Nephron progenitor cell (in vitro differentiated cells): ENCODE measurements at places on chromosomes 1 and 21.

- no peak for DNase-seq
Observed at GRCh38 chr1:218942431-218942830, 231.2 kb upstream of the LYPLAL1 start.

- DNase-seq: no peak
Observed at GRCh38 chr21:19565587-19565986, 1162.0 kb upstream of the TMPRSS15 start.

GRCh38 chr1:27341525-27342252 is at the start of gene SYTL1:
Gene SYTL1 (plus strand): TSS chr1:27342022. CDS start chr1:27345335, 3,313 bp downstream.
- peak; percentile 55 for DNase-seq

- no peak for DNase-seq
Observed at GRCh38 chr1:157487096-157487495, 65.2 kb downstream of the FCRL5 start.

GRCh38 chr1:239061770-239062169 is 324.6 kb upstream of the CHRM3 start:
- no peak for DNase-seq

GRCh38 chr21:33510826-33511225 is 19.3 kb upstream of the DNAJC28 start:
- DNase-seq: no peak

GRCh38 chr1:99659755-99660210 is 13.9 kb downstream of the PALMD start:
- no peak for DNase-seq

DNA sequence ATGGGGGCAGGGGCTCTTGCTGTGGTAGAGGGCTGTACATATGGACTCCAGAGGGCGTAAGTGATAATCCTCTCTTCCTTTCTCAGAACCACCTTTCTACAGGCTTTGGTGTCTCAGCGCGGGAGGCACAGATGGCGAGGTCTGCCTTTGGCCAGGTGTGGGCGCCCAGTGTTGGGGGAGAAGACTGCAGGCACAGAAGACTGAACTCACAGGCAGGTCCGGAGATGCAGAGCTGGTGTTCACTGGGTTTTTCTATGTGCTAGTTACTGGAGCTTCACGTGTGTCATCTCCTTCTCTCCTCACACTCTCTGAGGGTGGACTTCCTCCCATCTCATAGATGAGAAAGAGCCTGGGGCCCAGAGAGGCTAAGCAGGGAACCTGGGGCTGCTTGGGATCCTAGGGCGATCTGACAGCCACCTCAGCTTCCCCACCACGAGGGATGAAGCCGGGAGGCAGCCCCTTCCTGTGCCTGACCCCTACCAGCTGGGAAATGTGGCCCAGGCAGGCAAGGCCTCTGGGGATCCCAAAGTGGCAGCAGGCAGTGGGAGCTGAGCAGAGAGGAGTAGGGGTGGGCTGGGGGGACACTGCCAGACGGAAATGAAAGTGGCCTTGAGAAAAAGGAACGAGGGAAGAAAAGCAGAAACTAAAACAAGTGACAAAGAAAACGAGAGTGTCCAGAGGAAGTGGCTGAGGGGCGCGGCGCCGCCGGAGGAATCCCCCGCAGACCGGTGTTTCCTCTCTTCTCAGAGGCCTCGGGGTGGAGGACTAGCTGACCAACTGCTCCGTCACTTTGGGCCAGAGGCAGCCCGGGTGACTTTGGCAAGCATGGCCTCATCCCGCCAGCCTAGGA is 191.6 kb downstream of the HIVEP3 start:
- no peak for DNase-seq

DNA sequence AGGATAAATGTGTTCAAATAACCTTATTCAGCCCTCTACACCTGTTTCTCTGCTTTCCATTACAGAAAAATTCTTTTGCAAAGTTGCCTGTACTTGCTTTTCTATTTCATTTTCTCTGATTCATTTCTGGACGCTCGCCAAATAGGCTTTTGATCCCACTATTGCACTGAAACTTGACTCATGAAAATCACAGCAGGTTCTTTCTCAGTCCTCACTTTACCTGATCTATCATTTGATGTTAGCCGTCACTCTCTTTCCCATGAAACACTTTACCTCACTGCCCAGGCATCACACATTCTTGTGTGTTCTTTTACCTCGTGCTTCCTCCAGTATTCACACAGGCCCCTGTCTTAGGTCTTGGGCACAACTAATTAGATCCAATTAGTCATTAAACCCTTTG is 26.2 kb downstream of the HSPA13 start:
- DNase-seq: no peak

DNA sequence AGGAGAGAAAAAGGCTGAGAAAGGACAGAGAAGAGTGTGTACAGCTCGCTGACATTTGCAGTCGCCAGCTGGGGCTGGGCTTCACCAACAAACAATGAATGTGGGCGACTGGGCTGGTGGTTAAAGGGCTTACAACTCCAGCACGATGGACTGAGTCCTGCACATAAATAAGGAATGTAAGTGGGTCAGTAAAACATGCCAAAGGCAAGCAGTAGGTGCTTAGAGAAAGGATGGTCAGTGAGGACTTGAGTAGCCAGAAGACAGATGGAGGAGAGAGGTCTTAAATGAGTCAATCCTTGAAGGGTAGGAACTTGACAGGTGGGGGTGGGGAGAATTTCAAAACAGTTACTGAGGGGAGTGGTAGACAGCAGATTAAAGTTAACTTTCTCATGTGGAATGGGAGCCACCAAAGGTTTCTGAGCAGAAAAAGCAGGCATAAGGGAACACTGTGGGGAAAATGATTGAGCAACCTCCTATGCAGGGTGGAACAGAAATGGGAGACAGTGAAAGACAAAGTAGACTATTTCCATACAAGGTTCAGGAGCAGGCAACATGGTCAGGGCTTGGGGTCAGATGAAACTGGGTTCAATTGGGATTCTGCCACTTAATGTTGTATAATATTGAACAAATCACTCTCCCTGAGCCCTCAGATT is 37.4 kb downstream of the GADD45A start:
- DNase-seq: no peak

- no peak for DNase-seq
Observed at GRCh38 chr1:97796711-97797110, 124.1 kb downstream of the DPYD start.

DNA sequence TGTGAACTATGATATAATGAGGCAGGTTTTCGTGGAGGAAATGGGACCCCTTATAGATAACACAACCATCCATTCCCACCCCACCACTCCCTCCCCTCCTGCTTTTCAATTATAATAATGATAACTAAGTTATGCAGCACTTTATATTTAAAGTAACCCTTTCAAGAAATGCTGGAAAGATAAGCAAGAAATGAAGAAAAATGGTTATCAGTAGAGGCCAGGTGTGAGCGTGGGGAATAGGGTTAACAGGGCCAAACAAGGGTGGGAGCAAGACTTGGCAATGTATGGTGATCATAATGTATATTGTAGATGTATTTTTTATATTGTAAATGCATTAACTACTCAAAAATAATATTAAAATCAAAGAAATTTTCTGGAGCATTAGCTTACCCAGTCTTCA is 133.4 kb downstream of the PBX1 start:
- no peak for DNase-seq

DNA sequence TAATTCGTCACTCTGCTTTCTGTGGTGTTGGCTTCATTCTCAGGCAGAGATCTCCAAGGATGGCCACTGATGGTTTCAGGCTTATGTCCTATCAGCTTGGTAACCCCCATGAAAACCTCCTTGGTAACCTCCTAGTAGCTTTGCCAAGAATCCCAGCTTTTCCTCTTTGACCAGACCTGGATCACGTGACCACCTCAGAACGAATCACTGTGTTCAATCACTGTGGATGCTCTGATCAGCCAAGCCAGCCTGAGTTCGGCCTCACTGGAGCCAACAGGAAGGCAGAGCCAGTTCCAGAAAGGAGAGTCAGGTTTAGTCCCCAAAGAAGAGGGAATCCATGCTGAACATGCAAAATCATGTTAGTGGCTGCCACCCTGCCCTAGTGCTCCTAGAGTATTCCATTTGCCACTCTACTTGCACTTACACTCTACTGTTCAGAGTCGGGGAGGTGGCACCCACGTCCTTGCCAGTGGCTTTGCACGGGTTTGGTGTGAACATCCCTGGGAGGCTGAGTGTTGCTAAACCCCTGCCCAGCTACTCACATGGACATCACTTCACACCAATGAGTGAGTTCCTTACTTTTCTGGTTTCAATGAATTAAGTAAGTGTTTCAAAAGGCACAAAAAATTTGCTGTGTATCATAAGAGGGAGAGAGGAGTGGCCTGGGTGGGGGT is 33.5 kb upstream of the SSBP3 start:
- no peak for DNase-seq

- DNase-seq: no peak
Observed at GRCh38 chr1:153526132-153526543, 9.7 kb downstream of the S100A6 start.

- no peak for DNase-seq
Observed at GRCh38 chr1:186218654-186219352, 156.2 kb downstream of the TPR start.

DNA sequence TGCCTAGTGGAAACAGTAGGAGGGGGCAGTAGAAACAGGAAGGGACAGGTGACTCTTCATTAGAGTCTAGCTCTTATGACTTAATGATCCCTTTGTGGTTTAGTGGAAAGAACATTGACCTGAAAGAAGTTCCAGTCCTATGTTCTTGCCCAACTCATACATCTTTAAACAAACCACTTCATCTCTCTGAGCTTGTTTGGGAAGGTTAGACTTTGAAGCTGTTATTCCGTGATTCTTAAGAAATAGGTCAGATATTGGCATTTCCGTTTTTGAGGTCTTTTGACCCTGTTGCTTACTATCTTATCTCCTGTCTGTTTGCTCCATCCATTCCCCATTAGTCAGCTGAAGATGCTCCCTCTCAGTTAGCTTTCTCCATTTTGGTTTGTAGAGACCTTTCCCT is 38.5 kb downstream of the MTR start:
- DNase-seq: no peak

DNA sequence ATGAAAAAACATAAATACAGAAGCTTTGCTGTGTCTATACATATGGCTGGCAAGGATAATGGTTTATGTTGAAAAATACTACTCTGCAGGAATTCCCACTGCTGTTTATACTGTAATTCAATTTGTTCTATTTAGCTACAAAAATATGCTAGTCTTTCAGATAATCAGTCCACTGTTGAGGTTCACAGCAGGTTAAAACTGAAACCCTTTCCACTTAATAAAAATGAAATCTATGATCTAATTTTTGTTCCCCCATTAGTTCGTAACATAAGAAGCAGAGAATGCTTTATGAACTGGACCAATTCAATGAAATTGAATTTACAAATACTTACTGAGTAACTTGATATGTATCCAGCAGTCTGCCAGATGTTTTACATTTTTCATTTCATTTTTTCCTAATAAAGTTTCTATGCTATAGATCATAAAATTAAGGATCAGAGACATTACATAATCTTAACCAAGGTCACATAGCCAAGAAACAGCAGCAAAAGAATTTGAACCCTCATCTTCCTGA is 360.1 kb upstream of the BEND5 start:
- DNase-seq: no peak

GRCh38 chr1:118863688-118864087 is 124.5 kb downstream of the TBX15 start:
- DNase-seq: no peak

DNA sequence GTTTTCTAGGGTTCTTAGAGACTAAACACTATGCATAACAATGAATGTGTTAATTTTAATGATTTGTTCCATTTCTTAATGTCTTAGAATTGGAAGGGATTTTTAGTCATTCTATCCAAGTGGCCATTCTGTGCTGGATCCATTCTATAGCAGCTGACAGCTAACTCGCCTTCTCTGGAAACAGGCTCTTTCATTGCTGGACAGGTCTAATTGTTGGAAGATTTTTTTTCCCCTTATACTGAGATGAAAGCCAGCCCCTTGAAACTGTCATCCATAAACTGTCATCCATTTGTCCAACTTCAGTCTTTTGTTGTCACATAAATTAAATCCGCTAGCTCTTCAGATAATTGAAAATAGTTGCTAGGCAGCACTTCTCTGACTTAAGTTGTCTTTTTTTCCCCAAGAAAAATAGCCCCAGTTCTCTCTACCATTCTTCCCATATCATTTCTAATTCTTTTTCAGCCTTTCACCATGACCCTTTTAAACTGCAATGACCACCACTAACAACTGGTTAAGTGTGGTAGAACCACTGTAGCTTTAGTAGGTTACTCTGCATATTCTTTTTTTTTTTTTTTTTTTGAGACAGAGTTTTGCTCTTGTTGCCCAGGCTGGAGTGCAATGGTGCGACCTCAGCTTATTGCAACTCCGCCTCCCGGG is 19.7 kb downstream of the AK4 start:
- DNase-seq: no peak

DNA sequence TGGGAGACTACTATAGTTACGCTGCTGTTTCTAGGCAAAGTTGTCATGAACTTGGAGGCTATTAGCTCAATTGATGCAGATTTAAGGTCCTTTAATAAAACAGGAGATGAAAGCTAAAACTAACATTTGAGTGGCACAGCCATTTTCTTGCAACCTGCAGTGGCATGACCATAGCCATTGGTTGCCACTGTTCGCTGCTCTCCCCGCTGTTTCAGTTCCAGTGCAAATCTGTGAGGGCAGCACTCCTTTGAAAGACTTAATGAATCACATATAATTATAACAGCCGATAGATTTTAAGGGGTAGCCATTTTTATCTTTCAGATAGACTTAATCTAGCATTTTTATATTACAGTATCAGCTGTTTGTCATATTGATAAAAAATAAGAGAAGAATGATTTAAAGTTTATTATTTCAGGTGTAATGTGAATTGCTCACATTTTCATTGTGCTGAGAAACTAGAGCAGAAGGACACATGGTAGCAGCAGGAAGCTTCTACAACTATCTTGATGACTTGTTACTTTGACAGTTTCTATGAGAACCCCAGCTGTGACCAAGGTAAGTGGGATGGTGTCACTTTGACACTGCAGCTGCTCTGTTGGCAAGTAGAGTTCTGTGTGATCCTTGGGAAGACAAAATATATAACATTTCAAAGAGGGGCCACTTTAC is 203.7 kb downstream of the PLA2G4A start:
- no peak for DNase-seq

DNA sequence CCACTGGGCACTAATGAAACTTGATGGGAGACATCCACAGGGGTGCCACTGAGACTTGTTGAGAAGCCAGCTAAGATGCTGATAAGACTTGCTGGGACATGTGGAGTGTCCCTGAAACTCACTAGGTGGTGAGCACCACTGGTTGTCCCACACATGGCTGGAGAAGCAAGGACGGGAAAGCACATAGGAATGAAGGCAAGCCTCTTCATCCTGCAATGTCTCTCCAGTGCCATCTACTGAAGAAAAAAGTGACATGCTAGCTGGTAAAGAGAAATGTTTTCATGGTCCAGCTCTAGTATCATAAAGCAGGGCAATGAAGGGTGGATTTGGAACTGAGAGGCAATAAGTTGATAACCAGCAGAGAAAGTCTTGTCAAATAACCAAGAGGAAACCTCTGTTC is 283.0 kb downstream of the PAPPA2 start:
- no peak for DNase-seq

- DNase-seq: no peak
Observed at GRCh38 chr1:154809436-154810413, 60.4 kb downstream of the KCNN3 start.
